Epithelial cell of esophagus (primary cell): ENCODE measurements at places on chromosomes 1 and 21.

- peak; percentile 36 for DNase-seq
Measured at GRCh38 chr1:85199667-85200462, 951 bp downstream of the SYDE2 start.

GRCh38 chr1:5670590-5671350 is 321.5 kb downstream of the NPHP4 start:
- DNase-seq, result no peak

GRCh38 chr21:35026617-35027562 is 22.2 kb downstream of the RUNX1 start:
- peak; percentile 15 for DNase-seq

GRCh38 chr1:168079761-168080160 is 57.0 kb downstream of the GPR161 start:
- DNase-seq, result peak; percentile 66

- DNase-seq, result no peak
Measured at GRCh38 chr1:205240569-205240968, 12.8 kb downstream of the TMCC2 start.

- no peak for DNase-seq
Measured at GRCh38 chr1:29664711-29665110, 428.4 kb downstream of the PTPRU start.

GRCh38 chr1:155123801-155124200 is 3.9 kb upstream of the EFNA1 start:
- DNase-seq, result peak; percentile 48

GRCh38 chr1:64875101-64875500 is 91.2 kb downstream of the JAK1 start:
- DNase-seq, result no peak
